ENCODE measurements at places on chromosomes 3 and 15.
A peak's percentile ranks its signal among the peaks of the same experiment; 100 is the strongest.

GRCh38 chr15:66603301-66604179, 37.7 kb upstream of the LCTL start:
- peak; percentile 88 for DNase-seq

GRCh38 chr3:106006001-106006400, 137.2 kb upstream of the CBLB start:
- no peak for DNase-seq

DNA sequence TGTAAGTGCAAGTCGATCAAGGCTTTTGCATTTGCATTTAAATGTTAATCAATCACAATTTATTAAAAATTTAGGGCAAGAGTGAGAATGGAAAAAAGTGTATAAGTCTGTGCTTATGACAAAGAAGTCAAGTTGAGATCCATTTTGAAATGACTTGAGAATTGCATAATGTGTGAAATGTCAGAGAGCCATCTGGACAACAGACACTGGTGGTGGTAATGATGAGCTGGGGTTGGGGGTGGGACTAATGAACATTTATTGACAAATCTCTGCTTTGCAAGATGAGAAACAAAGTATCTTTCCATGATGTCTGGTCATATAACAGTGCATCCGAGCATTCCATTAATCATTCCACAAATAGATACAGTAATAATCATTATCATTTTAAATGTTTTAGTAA, 89.4 kb upstream of the ZBTB20 start:
- DNase-seq, result no peak

DNA sequence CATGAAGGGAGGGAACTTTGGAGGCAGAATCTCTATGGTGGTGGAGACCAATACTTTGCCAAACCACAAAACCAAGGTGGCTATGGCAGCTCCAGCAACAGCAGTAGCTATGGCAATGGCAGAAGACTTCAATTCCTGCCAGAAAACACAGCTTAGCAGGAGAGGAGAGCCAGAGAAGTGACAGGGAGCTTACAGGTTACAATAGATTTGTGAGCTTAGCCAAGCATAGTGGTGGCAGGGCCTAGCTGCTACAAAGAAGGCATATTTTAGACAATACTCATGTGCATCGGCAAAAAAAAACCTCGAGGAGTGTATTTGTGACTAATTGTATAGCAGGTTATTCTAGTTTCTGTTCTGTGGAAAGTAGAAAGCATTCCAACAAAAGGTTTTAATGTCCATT, 6.4 kb upstream of the CSTA start:
- DNase-seq, result no peak

DNA sequence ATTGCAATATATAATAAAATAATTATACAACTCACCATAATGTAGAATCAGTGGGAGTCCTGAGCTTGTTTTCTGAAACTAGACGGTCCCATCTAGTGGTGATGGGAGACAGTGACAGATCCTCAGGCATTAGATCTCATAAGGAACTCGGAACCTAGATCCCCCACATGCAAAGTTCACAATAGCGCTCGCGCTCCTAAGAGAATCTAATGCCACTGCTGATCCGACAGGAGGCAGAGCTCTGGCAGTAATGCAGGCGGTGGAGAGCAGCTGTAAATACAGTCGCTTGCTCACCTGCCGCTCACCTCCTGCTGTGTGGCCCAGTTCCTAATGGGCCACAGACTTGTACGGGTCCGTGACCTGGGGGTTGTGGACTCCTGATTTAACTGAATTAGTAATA, 87.8 kb downstream of the P3H2 start:
- no peak for DNase-seq

DNA sequence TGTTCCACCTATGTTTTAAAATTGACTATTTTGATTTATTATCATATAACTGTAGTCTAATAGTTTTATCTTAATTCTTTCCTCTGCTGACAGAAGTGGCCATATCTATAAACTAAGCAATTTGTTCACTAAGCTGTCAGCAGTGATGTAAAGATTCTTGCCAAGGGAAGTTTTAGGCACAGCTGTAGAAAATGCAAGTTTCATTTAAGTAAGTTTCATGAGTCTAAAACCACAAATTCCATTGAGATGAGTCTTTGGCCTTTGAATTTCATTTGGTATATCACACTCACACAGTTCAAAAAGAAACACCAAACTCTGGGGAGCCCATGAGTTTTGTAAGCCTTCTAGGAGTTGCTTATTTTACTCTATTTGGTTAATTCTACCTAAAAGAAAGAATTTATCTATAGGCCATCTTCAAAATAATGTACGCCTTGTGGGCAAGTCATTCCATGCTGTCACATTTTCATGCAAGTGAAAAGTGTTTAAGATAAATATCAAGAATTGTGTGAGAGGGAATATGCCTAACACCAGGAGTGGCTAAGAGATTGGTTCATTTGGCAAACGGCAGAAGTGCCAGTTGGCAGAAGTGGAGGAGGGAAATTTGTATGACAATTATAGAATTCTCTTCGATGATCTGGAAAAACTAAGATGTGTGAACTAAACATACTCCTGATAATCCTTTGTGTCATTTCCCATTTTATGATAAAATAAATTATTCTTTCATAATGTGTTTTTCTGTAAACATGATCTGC, 292.9 kb downstream of the ZIC4 start:
- no peak for DNase-seq

GRCh38 chr3:108453565-108453964, 56.8 kb downstream of the MYH15 start:
- no peak for DNase-seq

DNA sequence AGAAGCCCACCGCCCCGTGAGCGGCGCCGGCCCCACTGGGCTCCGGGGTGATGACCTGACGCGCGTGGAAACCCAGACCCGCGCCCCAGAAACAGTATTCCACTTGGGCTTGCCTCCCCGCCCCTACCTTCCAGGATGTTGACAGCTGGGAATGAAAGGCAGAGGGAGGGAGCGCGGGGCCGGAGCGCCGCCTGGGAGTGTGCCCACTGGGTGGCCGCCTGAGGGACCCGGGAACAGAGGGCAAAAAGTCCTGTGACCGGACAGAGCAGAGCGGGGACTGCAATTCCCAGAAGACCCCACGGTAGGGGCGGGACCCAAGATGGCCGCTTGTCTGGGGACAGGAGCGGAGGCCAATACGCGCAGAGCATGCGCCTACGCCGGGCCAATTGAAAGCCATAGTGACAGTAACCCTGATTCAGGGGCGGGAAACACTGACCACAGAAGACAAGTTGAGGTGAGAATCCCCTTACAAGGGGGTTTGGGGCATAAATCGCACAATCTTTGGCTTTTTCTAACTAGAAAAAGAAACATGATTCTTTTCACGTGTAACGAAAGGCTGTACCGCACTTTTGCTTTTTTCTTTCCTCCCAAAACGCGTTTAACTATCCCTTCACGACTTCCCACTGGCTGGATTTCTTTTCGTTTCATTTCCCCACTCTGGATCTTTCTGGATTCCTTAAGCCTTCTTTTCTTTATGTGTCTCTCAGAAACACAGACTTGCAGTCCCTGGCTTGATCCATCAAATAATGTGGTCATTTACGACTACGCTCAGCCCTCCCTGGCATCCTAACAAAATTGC, at the start of gene FHIT:
TSS of gene FHIT (minus strand) at position 279 of the 799 bp plus-strand sequence.
- peak; percentile 93 for DNase-seq

GRCh38 chr3:125654526-125654925, 59.2 kb upstream of the OSBPL11 start:
- DNase-seq, result no peak
